Esophagus squamous epithelium (tissue), 5 donors: ENCODE measurements at places on chromosomes 2 and 18. TPM values are rescaled to one million over a fixed set of nuclear protein-coding genes. Genes with fewer than 3 reads are reported as not detected.

GRCh38 chr2:161418715-161419637 is 2.9 kb downstream of the TBR1 start:
- H3K27me3 ChIP-seq = peaks cover 100% of the 10 kb centered on the region
- no peaks in the 10 kb centered on the region for H3K36me3 ChIP-seq
- H3K27ac ChIP-seq = no peak overlapping the region
- peak overlapping the region; percentile 48 for H3K4me3 ChIP-seq
- DNase-seq = no peak
- peaks cover 62% of the 10 kb centered on the region for H3K4me1 ChIP-seq

GRCh38 chr2:211946960-211947359 is 591.6 kb downstream of the ERBB4 start:
- no peaks in the 10 kb centered on the region for H3K4me1 ChIP-seq
- no peak overlapping the region for H3K27ac ChIP-seq
- H3K36me3 ChIP-seq = no peaks in the 10 kb centered on the region
- H3K4me3 ChIP-seq = no peak overlapping the region
- no peak for DNase-seq
- no peaks in the 10 kb centered on the region for H3K27me3 ChIP-seq

DNA sequence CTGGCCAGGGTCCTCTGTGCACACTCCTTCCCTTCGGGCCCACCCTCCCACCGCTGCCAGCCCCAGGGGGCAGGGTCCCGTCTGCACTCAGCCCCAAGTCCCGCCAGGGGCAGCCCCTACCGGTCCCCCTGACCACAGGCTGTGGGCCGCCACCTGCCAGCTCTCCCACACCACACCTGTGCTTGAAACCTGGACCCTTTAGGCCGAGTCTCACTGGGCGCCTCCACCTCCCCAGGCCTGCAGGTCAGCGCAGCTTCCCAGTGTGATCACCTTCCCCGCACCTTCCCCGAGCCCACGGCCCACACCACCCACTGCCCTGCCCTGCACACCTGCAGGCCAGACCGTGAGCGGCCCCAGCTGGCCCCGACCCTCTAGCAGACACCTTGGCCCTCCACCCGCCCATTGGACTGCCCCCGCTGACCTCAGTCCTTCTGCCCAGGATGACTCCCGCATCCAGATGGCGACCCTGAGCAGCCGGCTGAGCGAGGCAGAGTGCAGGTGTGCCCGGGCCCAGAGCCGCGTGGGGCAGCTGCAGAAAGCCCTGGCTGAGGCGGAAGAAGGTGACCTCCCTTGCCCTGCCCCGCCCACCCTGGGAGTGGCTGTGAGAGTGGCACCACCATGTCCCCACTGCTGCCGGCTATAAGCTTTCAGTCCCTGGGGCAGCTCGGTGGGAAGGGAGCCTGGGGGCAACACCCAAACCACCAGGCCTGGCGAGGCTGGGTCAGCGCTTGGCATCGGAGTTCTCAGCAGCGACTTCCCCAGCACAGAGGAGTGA is 31.3 kb upstream of the SNED1 start:
- no peaks in the 10 kb centered on the region for H3K27me3 ChIP-seq
- H3K27ac ChIP-seq = no peak overlapping the region
- H3K4me1 ChIP-seq = peaks cover 20% of the 10 kb centered on the region
- no peak for DNase-seq
- no peak overlapping the region for H3K4me3 ChIP-seq

GRCh38 chr2:214716811-214717560 is 92.5 kb downstream of the BARD1 start:
- H3K36me3 ChIP-seq = peaks cover 8% of the 10 kb centered on the region
- H3K27ac ChIP-seq = no peak overlapping the region
- no peak overlapping the region for H3K4me3 ChIP-seq
- H3K27me3 ChIP-seq = no peaks in the 10 kb centered on the region

GRCh38 chr18:45733535-45733934 is 9.6 kb downstream of the SLC14A1 start:
- no peak for DNase-seq
- no peak overlapping the region for H3K4me3 ChIP-seq
- no peak overlapping the region for H3K27ac ChIP-seq
- no peaks in the 10 kb centered on the region for H3K36me3 ChIP-seq
- H3K27me3 ChIP-seq = peaks cover 98% of the 10 kb centered on the region

DNA sequence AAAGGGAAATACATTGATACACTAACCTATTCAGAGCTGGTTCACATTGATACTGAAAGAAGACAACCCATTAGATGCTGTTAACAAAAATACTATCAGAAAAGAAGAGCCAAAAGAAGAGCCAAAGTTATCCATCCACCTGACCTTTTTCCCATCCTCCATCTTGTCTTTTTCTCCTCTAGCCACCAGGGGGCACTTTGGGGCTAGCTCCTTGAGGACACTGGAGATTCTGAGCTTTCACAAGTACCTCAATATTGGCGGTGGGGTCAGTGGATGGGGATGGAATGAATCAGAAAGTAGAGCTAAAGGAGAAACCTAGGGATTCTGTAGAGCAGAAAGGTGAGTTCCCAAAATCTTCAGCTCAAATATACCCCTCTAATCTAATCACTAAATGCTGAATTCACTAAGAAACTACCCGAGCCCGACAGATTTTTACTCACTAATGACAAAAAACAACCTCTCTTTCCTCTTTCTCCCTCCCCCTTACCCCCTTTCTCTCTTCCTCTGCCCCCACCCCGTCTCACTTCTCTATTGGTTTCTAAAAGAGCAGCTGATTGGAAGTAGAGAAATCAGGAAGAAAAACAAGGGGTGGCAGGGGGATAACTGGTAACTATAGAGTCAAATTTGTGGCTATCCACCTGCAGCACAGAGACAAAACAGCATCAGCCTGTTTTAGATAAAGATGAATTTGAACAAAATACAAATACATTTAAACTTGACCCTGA is 203.3 kb downstream of the TCF4 start:
- no peak for DNase-seq
- H3K27ac ChIP-seq = no peak overlapping the region
- H3K4me3 ChIP-seq = no peak overlapping the region
- no peaks in the 10 kb centered on the region for H3K27me3 ChIP-seq
- peaks cover 20% of the 10 kb centered on the region for H3K4me1 ChIP-seq

DNA sequence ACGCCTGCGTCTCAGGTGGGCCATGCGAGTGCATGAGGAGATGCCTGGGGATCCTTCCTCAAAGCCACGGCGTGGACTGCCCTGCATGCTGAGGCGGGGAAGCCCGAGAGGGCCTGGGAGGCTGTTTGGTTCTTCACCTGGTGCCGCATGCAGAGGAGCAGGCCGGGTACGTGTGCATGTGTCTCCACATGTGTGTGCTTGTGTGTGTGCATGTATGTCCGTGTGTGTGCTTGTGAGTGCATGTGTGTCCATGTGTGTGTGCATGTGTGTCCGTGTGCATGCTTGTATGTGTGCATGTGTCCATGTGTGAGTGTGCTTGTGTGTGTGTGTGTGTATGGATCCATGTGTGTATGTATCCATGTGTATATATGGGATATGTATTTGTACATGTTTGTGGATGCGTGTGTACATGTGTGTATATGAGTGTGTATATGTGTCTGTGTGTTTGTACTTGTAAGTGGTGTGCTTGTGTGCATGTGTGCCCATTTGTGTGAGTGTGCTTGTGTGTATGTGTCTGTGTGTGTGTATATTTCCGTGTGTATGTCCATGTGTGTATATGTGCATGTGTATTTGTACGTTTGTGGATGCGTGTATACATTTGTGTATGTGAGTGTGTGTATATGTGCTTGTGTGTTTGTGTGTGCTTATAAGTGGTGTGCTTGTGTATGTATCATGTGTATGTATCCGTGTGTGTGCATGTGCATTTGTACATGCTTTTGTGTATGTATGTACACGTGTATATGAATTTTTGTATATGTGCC is 79.0 kb downstream of the PTGR3 start:
- H3K4me3 ChIP-seq = no peak overlapping the region
- peaks cover 5% of the 10 kb centered on the region for H3K4me1 ChIP-seq
- DNase-seq = no peak
- H3K27ac ChIP-seq = no peak overlapping the region

DNA sequence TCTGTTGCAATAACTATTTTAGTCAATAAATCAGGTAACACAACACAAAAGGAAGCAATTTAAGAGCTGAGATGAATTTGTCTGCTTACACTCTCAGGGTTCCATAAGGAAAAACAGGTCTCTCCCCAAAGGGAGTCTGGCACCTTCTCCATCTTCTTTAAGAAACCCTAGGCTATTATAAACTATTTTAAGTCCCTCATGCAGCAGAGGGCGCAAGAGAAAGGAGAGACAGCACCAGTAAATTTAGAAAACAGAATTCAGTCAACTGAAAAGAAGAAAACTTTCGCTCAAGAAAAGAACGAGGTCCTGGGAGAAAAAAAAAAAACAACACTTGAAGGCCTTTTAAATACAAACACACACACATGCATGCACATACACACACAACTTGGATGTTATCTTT is 19.1 kb downstream of the SULT1C4 start:
- no peaks in the 10 kb centered on the region for H3K27me3 ChIP-seq
- H3K4me3 ChIP-seq = no peak overlapping the region
- H3K36me3 ChIP-seq = no peaks in the 10 kb centered on the region
- no peak for DNase-seq

DNA sequence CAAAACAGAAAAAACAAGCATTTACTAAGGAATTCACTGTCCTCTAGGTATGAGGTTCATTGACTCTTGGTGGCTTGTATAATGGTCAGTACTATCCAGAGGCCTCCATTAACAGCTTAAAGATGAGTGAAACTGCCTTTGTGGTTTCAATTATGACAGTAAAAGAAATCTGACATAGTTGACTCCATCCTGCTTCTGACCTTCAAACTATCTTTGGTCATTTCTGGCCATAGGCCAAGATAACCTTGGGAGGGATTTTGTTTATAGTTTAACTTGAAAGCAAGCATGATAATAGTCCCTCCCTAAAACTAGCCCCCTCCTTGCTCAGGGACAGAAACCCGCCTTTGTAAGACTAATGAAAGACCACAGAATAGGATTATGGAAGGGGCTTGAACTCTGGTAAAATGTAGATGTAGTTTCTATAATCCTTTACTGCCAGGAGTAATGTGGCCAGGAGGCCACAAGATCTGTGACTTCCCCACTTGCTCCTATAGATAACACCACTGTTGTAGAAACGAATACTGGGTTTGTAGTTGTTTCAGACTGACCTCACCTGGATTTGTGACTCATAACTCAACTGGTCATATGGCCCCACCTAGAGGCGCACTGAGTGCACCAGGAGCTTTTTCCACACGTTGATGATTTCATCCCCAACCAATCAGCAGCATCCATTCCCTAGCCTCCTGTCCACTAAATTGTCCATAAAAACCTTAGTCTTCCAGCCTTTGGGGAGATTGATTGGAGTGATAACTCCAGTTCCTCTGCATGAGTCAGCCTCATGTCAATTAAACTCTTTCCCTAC is 8.6 kb upstream of the PLEKHM3 start:
- no peak overlapping the region for H3K4me3 ChIP-seq
- DNase-seq = no peak
- H3K27ac ChIP-seq = no peak overlapping the region
- H3K4me1 ChIP-seq = no peaks in the 10 kb centered on the region
- no peaks in the 10 kb centered on the region for H3K36me3 ChIP-seq

The GYPC gene
- 20.4 TPM for total RNA-seq

- no peaks in the 10 kb centered on the region for H3K4me1 ChIP-seq
- H3K27ac ChIP-seq = no peak overlapping the region
- no peaks in the 10 kb centered on the region for H3K27me3 ChIP-seq
These were observed 56.3 kb downstream of the MARCHF4 start for GRCh38 chr2:216315802-216316603.

GRCh38 chr18:66640431-66640830 is 36.5 kb upstream of the CDH19 start:
- H3K4me3 ChIP-seq = no peak overlapping the region
- no peaks in the 10 kb centered on the region for H3K4me1 ChIP-seq
- no peak overlapping the region for H3K27ac ChIP-seq
- no peaks in the 10 kb centered on the region for H3K27me3 ChIP-seq

The IL36G gene
- 223 TPM for total RNA-seq

DNA sequence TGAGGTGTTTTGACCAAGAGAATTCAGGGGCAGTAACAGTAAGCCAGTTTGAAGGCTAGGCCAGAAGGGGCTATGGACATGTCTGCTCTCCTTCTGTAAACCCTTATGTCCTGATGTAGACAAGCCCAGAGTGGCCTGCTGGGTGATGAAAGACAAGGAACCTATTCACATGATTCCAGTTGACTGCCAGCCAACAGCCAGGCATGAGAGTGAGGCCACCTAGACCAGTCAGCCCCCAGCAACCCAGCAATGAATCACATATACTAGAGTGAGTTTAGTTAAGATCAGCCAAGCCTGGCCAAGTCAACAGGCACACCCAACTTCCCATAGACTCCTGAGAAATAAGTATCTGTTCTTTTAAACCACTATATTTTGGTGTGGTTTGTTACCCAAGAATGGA is 1889.7 kb upstream of the CELF4 start:
- H3K27ac ChIP-seq = no peak overlapping the region
- H3K4me1 ChIP-seq = peaks cover 11% of the 10 kb centered on the region
- H3K27me3 ChIP-seq = no peaks in the 10 kb centered on the region
- no peak overlapping the region for H3K4me3 ChIP-seq
- DNase-seq = no peak

DNA sequence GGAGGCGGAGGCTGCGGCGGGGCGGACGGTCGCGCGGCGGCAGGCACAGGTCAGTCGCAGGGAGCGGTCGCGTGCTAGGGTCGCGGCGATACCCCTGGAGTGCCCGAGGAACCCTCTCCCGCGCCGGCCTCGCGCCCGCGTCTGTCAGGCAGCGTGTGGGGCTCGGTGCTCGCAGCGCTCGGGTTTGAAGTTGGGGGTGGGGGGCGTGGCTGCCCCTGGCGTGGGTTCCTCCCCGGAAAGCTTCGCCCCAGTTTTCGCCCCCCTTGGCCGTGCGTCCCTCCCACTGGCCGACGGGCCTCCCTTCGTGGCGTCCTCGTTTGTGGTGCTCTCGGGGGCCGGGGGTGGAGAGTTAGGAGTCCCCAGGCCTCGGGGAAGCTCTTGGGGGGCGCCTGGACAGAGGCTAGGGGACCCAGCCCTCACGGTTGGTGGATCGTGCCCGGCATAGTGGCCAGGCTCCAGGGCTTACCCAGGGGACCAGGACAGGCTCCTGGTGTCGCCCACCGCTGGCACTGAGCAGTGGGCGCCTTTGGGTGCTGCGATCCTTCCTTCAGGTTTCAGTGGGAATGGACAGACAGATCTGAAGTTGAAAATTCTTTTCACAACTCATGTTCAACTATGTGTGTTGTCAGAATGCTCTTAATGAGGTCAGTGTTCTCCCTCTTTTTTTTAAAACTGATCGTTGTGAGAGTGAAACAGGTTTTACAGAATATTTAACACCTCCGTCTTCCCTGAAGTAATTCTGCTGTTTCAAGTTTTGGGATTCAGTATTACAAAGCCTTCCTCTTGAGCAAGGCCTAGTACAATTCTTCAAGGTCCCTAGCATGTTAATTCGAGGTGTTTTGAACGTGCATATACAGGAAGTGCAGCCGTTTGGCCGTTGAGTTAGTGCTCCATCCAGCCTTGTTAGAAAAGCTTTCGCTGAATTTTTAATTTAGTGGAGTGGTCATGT is 604 bp downstream of the RALBP1 start:
- H3K4me3 ChIP-seq = peak overlapping the region; percentile 99
- peaks cover 25% of the 10 kb centered on the region for H3K36me3 ChIP-seq
- no peaks in the 10 kb centered on the region for H3K27me3 ChIP-seq

DNA sequence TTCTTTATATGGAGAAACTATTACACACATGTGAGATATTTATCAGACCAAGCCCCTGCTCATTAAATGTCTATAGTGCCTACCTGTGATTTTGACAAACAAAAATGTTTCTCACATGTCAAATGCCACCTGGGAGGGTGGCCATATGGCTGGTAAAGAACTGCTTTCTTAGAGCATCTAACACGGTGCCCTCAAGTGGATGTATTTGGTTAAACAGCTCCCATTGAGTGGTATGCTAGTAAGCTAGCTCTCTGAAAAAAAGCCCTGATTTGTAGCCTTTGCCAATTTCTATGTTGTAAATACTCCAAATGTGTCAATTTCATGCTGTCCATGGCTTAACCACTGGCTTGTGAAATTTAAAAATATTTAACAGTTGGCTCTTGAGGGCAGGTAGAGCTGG is 94.6 kb downstream of the PMAIP1 start:
- no peak overlapping the region for H3K4me3 ChIP-seq
- DNase-seq = no peak
- H3K4me1 ChIP-seq = no peaks in the 10 kb centered on the region
- H3K36me3 ChIP-seq = no peaks in the 10 kb centered on the region
